Neural crest cell (in vitro differentiated cells): ENCODE measurements at places on chromosomes 16 and 17.

GRCh38 chr17:34763728-34764665 lies 184.6 kb downstream of the TMEM132E start:
- DNase-seq = no peak

DNA sequence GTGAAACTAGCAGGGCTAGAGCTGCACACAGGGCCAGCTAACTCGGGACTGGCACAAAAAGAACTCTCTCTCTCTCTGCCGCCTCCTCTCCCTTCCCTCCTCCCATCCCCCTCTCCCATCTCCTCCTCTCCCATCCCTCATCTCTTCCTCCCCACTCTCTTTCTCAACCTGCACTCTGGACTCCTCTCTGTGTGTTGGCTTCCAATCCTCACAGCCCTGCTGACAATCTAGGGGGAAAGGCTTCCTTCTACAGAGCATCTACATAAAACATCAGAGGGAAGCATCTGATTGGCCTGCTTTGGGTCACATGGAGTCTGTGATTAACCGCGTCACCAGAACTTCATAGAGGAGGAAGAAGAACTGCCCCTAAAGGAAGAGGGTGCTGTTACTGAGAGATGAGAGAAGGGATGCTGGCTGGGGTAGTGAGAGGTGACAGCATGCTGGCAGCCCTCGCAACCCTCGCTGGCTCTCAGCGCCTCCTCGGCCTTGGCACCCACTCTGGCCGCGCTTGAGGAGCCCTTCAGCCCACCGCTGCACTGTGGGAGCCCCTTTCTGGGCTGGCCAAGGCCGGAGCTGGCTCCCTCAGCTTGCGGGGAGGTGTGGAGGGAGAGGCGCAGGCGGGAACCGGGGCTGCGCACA lies 12.8 kb upstream of the ZFP90 start:
- DNase-seq = no peak

DNA sequence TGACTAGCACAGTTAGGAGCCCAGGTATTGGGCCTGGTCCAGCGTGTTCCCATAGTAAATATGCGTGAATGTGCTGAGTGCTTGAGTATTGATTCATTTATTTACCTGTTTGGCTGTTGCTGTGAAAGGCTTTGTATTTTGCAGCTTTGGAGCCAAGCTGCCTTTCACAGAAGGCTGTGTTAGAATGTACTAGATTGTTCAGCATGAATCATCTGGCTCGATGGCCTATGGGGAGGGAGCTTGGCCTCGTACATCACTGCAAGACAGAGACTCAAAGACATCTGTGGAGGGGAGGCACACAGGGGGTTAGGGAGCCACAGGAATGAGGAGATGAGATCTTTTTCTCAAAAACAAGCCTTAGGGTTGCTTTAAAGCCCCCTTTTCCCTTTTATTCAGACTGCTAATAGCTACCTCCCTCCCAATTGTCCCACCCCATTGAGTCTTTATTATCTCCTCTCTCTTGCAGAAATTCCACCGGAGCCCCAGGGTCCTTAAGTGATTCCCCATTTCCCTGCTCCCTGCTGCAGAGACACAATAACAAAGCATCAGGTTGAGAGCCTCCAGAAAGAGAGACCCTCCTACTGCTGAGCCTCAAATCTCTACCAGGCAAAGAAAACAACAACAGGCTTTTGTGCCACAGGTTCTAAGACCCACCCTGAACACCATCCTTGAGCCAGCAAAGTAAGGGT lies 307.2 kb downstream of the ABCC12 start:
- DNase-seq = no peak

- DNase-seq = no peak
Measured at GRCh38 chr16:85862476-85863383, 36.2 kb upstream of the IRF8 start.

DNA sequence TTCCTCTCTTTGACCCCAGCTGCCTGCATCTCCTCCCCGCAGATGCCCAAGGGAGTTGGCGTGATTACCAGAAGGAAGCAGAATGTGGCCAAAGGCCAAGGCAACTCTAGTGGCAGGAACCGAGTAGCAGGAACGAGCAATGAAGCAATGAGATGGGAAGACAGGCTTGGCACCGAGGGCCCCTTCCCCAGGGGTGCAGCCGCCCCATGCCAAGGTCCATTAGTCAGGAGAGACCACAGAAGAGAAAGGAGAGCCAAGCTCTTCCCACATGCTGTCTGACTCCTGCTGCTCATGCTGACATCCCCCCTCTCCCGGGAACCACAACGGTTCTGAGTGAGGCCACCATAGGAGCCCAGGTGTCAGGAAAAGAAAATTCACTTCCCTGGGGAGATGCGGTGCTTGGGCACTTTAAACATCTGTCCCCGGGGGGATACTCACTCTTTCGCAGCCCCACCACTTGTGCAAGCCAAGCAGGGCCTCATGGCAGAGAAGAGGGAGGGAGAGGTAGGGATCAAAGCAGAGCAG lies 67.4 kb downstream of the MYO18A start:
- no peak for DNase-seq

DNA sequence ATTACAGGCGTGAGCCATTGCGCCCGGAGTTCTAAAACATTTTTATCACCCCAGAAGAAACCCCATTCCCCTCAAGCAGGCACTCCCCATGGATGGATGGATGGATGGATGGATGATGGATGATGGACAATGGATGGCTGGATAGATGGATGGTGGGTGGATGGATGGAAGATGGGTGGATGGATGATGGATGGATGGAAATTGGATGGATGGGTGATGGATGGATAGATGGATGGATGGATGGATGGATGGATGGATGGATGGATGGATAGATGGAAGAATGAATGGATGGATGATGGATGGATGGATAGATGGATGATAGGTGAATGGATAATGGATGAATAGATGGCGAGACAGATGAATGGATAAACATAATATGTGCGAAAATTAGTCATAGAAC lies 16.5 kb downstream of the PLA2G10 start:
- no peak for DNase-seq

DNA sequence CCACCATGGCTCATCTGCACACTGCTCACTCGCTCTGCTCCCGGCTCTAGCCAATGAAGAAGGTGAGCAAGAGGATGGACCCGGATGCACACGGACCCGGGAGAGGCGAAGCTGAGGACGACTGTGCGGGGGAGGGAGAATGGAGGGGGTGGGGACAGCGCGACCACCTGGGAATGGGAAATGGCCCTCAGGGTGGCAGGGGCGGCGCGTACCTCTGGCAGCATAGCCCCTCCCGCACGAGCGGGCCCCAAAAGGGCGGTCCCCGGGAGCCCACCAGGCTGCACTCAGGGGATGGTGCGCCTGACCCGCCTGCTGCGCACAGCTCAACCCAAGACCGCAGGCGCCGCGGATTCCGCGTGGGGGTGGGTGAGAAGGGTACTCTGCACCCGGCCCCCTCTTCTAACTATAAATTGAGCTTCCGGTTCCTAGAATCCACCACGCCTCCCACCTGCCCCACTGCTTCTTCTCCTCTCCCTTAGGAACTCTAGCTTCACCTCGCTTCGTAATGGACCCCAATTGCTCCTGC lies 6.1 kb downstream of the MT1H start:
- DNase-seq = no peak

GRCh38 chr16:85613604-85614337 lies 649 bp downstream of the GSE1 start:
- DNase-seq = no peak

GRCh38 chr17:30391534-30391933 lies 12.8 kb downstream of the CPD start:
- no peak for DNase-seq

DNA sequence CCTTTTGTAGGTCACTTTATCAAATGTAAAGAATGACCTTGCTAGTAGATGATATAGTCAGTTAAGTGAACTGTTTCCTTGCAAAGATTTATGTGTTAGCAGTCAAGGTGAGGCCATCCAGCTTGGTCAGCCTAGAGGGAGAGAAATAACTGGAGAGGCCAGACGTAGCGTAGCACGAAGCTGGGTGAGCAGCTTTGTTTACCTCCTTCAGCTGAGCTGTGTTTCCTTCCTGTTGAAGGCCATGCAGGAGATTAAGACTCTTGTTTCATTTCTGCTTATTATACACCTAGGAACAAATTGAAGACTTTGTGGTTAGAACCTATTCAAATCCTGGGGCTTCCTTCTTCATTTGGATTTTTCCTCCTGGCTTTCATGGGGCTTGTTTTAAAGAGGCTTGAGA lies 267.1 kb downstream of the PHKB start:
- DNase-seq = no peak

DNA sequence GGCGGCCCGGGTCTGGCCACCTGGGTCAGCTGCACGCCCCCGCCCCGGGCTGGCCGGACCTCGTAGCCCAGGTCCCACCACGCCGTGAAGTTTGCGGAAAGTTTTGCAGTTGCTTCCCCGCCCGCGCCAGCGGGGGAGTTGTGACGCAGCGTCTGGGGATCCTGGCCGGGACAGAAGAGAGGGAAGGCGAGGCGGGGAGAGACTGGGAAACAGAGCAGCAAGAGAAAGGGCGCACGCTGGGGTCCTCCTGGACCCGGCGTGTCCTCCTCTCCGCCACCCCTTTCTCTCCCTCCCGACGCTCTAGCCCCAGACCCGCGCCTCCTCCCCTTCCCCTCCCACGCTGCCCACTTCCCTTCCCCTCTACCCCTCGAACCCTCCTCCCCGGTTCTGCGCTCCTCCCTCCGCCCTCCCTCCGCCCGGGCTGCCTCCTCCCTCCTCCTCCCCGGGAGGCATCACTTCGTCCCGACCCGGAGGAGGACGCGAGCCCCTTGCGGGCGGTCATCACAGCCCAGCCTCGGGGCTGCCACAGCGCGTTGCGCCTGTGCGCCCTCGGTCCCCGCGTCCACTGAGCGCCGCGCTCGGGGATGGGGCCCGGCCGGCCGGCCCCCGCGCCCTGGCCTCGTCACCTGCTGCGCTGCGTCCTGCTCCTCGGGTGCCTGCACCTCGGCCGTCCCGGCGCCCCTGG lies at the start of gene MRC2:
Gene MRC2, plus strand, starts transcription at position 452 of the 685 bp plus-strand sequence. Its CDS starts 133 bp downstream, at position 585.
- peak; percentile 63 for DNase-seq

GRCh38 chr17:78026381-78026780 lies 67.9 kb downstream of the TNRC6C start:
- no peak for DNase-seq

DNA sequence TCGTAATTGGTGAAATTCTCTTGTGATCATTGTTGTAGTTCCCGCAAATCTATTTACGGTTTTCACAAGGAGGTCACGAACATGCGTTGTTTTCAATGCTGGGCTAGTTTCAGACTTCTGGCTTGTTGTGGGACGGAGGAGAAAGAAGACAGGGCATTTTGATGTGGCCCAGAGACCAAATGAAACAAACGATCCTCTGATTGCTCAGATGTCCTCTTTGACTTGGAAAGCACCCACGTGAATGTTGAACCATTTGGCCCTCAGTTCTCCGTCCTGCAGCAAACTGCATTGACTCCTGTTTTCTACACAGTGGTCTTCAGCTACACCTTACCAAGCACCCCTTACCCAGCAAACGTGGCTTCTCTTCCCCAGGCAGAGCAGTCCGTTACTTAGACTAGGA lies 391.0 kb downstream of the WWOX start:
- no peak for DNase-seq
